B cell (primary cell): ENCODE measurements at places on chromosomes 13 and 19. TPM values are rescaled to one million over a fixed set of nuclear protein-coding genes. Genes with fewer than 3 reads are reported as not detected.

- H3K4me3 ChIP-seq, result no peak overlapping the region
- no peaks in the 10 kb centered on the region for H3K4me1 ChIP-seq
- DNase-seq, result no peak
- H3K27ac ChIP-seq, result no peak overlapping the region
- H3K36me3 ChIP-seq, result no peaks in the 10 kb centered on the region
Observed at GRCh38 chr19:16476401-16476800, 4.6 kb upstream of the EPS15L1 start.

Gene ZNF844
- 33.7 and 36.4 TPM in 2 replicates for total RNA-seq

GRCh38 chr19:51018745-51019543 lies 565 bp downstream of the KLK10 start:
- no peaks in the 10 kb centered on the region for H3K36me3 ChIP-seq

Gene PSG1
- total RNA-seq, result not detected in 2 replicates

- DNase-seq, result no peak
- H3K36me3 ChIP-seq, result peaks cover 68% of the 10 kb centered on the region
- no peak overlapping the region for H3K4me3 ChIP-seq
Observed at GRCh38 chr19:38183251-38183897, 40.6 kb downstream of the DPF1 start.

Gene TNFRSF19
- not detected in 2 replicates for total RNA-seq

GRCh38 chr13:73702419-73703071 lies 431.7 kb downstream of the KLF12 start:
- DNase-seq, result peak; percentile 16
- no peak overlapping the region for H3K4me3 ChIP-seq
- peaks cover 21% of the 10 kb centered on the region for H3K36me3 ChIP-seq
- peaks cover 7% of the 10 kb centered on the region for H3K4me1 ChIP-seq
- no peaks in the 10 kb centered on the region for H3K27me3 ChIP-seq

Gene ZNF177
- total RNA-seq, result 1.1 and 2.8 TPM in 2 replicates

GRCh38 chr13:73077865-73078264 lies 19.1 kb downstream of the KLF5 start:
- DNase-seq, result no peak
- H3K4me1 ChIP-seq, result no peaks in the 10 kb centered on the region
- H3K36me3 ChIP-seq, result no peaks in the 10 kb centered on the region
- H3K4me3 ChIP-seq, result no peak overlapping the region

GRCh38 chr19:49771674-49772139 lies 4.9 kb downstream of the AP2A1 start:
- no peaks in the 10 kb centered on the region for H3K36me3 ChIP-seq
- H3K4me1 ChIP-seq, result peaks cover 16% of the 10 kb centered on the region
- H3K27me3 ChIP-seq, result no peaks in the 10 kb centered on the region
- no peak overlapping the region for H3K27ac ChIP-seq
- H3K4me3 ChIP-seq, result no peak overlapping the region

DNA sequence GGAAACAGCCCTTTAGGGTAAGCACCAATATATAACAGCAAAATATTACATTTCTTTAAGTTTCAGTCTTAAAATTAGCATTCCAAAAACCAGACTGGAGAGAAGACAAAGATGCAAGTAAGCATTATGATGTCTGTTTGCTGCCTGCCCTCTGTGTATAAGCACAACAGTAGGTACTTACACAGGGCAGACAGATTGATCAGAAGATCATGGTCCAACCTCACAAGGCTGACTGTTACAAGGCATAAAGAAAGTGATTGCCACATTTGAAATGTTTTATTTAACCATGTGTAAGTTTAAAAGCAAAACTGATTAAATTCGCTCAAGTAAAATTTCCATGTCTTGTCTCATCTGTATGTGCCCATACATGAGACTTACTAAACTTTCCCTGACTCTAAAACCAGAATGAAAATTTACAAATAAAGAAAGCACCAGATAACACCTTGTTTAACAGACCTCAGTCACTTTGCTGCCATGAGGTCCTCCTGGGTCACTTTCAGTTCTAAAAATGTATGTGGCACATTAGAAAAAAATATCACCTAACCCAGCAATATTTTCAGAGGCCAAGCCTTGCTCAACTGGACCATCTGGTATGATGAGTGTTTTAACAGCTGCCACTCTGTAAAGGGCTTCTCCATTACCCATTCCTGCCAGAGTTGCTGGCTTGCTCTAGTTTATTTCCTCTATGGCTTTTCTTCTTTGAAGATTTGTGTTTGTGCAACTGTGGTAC lies 297.0 kb downstream of the RBM26 start:
- no peaks in the 10 kb centered on the region for H3K27me3 ChIP-seq
- DNase-seq, result no peak
- H3K4me3 ChIP-seq, result no peak overlapping the region
- H3K27ac ChIP-seq, result no peak overlapping the region
- H3K36me3 ChIP-seq, result no peaks in the 10 kb centered on the region

GRCh38 chr13:87128491-87128890 lies 542.7 kb upstream of the SLITRK5 start:
- DNase-seq, result no peak
- H3K4me3 ChIP-seq, result no peak overlapping the region
- H3K36me3 ChIP-seq, result no peaks in the 10 kb centered on the region
- H3K4me1 ChIP-seq, result no peaks in the 10 kb centered on the region
- H3K27me3 ChIP-seq, result no peaks in the 10 kb centered on the region
